CD4-positive, CD25-positive, alpha-beta regulatory T cell (primary cell): ENCODE measurements at places on chromosomes 12 and 14. TPM values are rescaled to one million over a fixed set of nuclear protein-coding genes. Genes with fewer than 3 reads are reported as not detected.

Gene CLEC1A
- not detected for polyA plus RNA-seq

Gene CAPZA3
- not detected for polyA plus RNA-seq

Gene PHLDA1
- polyA plus RNA-seq = 1.1 TPM

Gene PLCZ1
- not detected for polyA plus RNA-seq

Gene WASHC3
- 94.7 TPM for polyA plus RNA-seq

Gene MMP14
- not detected for polyA plus RNA-seq

Gene LYZ
- 6.1 TPM for polyA plus RNA-seq

Gene FBXO33
- 20.2 TPM for polyA plus RNA-seq

Gene NEDD8
- polyA plus RNA-seq = 353 TPM

Gene LRRC10
- not detected for polyA plus RNA-seq

Gene AQP6
- polyA plus RNA-seq = not detected

Gene MUCL1
- polyA plus RNA-seq = not detected

Gene MAP1LC3B2
- polyA plus RNA-seq = 8.1 TPM

DNA sequence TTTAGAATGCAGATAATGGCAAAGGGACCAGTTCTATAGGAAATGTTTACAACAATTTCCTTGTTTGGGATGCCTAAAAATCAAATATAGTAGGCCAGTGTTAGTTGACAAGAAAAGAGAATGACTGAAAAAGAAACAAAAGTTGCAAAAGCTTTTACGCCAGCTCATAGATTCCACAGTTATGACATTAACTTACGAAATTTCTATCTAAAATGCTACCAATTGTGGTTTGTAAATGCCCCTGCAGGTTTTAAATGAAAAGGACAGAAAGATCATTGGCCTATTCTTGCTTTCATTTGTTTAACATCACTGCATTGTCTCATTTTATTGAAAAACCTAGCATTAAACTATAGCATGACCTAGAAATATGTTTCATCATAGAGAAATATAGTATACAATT, 345.8 kb downstream of the CCDC91 start:
- no peaks in the 10 kb centered on the region for H3K27me3 ChIP-seq
- H3K4me1 ChIP-seq = no peaks in the 10 kb centered on the region
- no peak for DNase-seq
- H3K27ac ChIP-seq = no peak overlapping the region

GRCh38 chr14:22648506-22648905, 4.4 kb upstream of the OR6J1 start:
- H3K4me1 ChIP-seq = no peaks in the 10 kb centered on the region
- no peaks in the 10 kb centered on the region for H3K36me3 ChIP-seq
- no peak overlapping the region for H3K4me3 ChIP-seq
- DNase-seq = no peak
- no peak overlapping the region for H3K27ac ChIP-seq

DNA sequence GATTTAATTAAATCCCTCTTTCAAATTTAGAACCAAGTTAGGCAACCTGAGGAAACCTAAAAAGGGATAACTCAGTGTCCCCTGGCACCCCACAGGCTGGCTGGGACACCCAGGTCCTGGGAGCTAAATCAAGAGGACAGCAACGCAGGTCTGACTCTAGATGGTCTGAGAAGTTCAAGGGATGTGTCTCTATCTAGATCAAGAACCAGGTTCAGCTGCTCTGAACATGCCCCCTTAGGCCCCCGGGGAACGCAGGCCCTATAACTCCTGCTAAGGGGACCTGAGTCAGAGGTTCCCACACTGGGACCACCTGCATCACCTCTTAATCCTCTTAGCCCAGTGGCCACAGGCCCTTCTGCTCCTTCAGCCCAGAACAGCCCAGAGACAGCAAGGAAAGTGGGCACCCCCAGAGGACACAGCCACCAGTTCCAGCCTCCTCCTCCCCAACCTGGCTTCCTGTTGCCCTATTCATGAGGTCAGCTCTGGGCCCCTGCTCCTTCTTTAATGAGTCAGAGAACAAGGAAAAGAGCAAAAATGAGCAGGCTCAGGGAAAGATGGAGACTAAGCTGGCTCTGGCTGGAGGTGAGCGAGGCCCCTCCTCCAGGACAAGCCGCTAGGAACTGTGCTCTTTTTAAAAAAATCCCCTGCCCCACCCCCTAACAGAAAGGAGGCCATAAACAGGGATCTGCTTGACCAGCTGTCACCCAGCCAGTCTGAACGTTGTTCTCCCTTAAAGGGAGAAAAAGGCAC, 10.8 kb downstream of the PITPNM2 start:
- DNase-seq = no peak
- H3K36me3 ChIP-seq = peaks cover 6% of the 10 kb centered on the region
- H3K4me1 ChIP-seq = peaks cover 17% of the 10 kb centered on the region

DNA sequence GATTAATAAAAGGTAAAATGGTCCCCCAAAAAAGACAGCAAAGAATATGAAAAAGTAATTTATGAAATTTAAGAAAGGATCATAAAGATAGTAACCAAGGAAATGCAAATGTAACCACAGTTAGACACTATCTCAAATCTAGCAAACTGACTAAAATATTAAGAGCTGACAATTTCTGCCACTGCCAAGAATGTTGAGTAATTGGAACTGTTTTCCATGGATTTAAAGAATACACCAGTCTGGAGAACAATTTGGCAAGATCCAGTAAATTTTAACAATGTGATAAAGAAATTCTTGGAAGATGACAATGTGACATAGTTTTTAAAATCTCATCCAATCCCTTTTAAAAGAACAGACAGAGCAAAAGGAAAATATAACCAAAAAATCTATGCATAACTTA, 798.0 kb upstream of the MGAT4C start:
- H3K27me3 ChIP-seq = no peaks in the 10 kb centered on the region
- H3K4me3 ChIP-seq = no peak overlapping the region
- DNase-seq = no peak
- no peaks in the 10 kb centered on the region for H3K4me1 ChIP-seq
- no peak overlapping the region for H3K27ac ChIP-seq

GRCh38 chr14:105182296-105183020, 1.3 kb upstream of the NUDT14 start:
- peaks cover 15% of the 10 kb centered on the region for H3K4me1 ChIP-seq
- no peaks in the 10 kb centered on the region for H3K36me3 ChIP-seq
- no peak overlapping the region for H3K27ac ChIP-seq
- no peak for DNase-seq
- no peaks in the 10 kb centered on the region for H3K27me3 ChIP-seq
- no peak overlapping the region for H3K4me3 ChIP-seq

DNA sequence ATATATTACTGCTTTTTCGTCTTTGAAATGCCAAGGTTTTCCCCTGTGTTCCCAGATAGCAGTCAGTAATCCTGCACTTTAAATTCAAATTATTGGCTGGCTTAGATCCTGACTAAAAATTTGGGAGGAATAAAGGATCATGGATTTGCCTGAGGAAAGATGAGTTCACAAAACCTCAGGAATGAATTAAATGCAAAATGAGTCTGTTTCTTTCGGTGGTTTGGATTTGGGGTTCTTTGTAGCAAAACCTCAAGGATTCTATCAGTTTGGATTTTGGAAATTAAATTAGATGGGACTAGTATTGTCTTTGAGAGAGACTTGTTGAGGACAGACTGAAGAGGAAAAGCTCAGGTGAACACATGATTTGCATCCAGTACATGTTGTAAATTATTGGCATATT, 36.1 kb downstream of the PPFIBP1 start:
- no peak overlapping the region for H3K27ac ChIP-seq
- no peaks in the 10 kb centered on the region for H3K4me1 ChIP-seq
- H3K4me3 ChIP-seq = no peak overlapping the region
- H3K27me3 ChIP-seq = no peaks in the 10 kb centered on the region
- H3K36me3 ChIP-seq = no peaks in the 10 kb centered on the region
- no peak for DNase-seq

- H3K4me1 ChIP-seq = peaks cover 20% of the 10 kb centered on the region
- DNase-seq = no peak
- no peaks in the 10 kb centered on the region for H3K27me3 ChIP-seq
- no peaks in the 10 kb centered on the region for H3K36me3 ChIP-seq
- no peak overlapping the region for H3K27ac ChIP-seq
Measured at GRCh38 chr14:92579244-92579936, 65.8 kb downstream of the RIN3 start.

- H3K4me1 ChIP-seq = no peaks in the 10 kb centered on the region
- no peak for DNase-seq
- no peaks in the 10 kb centered on the region for H3K27me3 ChIP-seq
- no peaks in the 10 kb centered on the region for H3K36me3 ChIP-seq
- H3K27ac ChIP-seq = no peak overlapping the region
- no peak overlapping the region for H3K4me3 ChIP-seq
Measured at GRCh38 chr14:22472935-22473854, 115.8 kb downstream of the DAD1 start.

DNA sequence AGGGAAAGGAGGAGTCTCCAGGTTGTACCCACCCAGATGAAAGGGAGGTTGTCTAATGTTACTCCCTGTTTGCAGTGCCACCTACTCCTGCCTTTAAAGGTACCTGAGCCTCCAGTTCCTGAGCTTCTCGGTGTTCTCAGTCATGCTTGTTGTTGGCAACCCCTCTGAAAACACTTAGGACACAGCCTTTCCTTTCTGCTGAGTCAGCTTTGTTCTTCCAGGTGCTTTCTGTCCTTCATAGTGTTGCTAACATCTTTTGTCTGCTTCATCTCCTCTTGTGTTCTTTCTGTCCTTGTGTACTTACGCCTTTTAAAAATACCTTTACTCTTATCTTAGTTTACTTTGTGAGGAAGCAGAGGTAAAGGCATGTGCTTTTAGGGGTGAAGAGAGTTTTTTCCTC, 97.0 kb upstream of the NEDD1 start:
- no peaks in the 10 kb centered on the region for H3K4me1 ChIP-seq
- no peaks in the 10 kb centered on the region for H3K36me3 ChIP-seq
- DNase-seq = no peak

- H3K27ac ChIP-seq = no peak overlapping the region
- H3K27me3 ChIP-seq = peaks cover 4% of the 10 kb centered on the region
- peak overlapping the region; percentile 56 for H3K4me3 ChIP-seq
- DNase-seq = no peak
Measured at GRCh38 chr12:40104461-40105264, 1.2 kb downstream of the SLC2A13 start.

GRCh38 chr12:24201258-24201970, 251.9 kb upstream of the SOX5 start:
- DNase-seq = no peak
- no peak overlapping the region for H3K27ac ChIP-seq
- no peak overlapping the region for H3K4me3 ChIP-seq

- H3K4me3 ChIP-seq = no peak overlapping the region
- no peaks in the 10 kb centered on the region for H3K27me3 ChIP-seq
- no peak overlapping the region for H3K27ac ChIP-seq
- no peak for DNase-seq
- no peaks in the 10 kb centered on the region for H3K36me3 ChIP-seq
Measured at GRCh38 chr12:3335078-3335487, 155.9 kb upstream of the PRMT8 start.

DNA sequence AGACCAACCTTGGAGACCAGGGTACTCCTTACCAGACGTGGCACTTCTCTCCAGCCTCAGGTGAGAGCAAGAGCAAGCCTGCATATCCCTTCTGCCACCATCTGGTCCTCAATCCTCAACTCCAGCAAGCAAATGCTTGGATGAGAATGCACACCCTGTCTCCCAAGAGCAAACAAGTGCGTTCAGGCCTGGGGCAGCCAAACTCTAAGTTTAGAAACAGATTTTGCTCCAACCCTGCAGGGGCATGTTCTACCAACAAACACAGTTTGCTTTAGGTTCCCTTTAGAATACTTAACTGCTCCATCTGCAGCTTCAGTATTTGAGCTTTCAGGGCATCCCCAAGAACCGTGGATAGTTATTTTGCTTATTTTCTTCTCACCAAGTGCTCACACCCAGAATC, 55.9 kb upstream of the FICD start:
- no peak overlapping the region for H3K27ac ChIP-seq
- H3K27me3 ChIP-seq = no peaks in the 10 kb centered on the region
- H3K36me3 ChIP-seq = no peaks in the 10 kb centered on the region
- no peak overlapping the region for H3K4me3 ChIP-seq
- no peaks in the 10 kb centered on the region for H3K4me1 ChIP-seq
- no peak for DNase-seq

GRCh38 chr12:9698681-9699080, 29.2 kb downstream of the CLEC2D start:
- H3K4me3 ChIP-seq = no peak overlapping the region
- H3K36me3 ChIP-seq = peaks cover 20% of the 10 kb centered on the region
- no peaks in the 10 kb centered on the region for H3K27me3 ChIP-seq
- H3K27ac ChIP-seq = no peak overlapping the region

DNA sequence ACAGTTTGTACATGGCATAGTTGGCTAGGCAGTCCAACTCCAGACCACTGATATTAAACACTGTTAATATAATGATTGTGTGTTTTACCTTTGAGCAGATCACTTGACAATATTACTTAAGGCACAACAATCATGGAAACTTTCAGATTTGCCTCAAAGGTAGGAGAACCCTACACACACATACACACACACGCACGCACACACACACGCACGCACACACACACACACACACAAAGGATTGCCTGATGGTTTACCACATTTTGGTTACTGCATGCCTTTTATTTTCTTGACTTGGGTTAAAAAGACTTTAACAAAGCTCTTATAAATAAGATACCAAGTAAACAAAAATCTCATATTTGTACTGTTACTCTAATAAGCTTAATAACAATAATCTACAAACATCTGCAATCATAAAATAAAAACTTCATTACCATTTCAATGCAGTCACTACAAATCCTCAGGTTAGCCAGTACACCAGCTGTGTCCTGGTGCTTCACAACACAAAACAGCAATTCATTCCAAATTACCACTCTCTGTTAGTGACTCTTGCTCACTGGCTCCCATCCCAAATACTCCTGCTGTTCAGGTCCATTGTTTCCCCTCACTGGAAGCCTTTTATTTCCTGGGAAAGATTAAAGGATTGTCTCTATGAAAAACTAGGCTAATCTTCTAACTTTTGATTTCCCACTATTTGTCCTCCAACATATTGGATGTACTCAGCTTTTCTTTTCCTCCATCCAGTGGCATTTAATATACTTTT, 175.2 kb upstream of the ATP2B1 start:
- H3K4me3 ChIP-seq = no peak overlapping the region
- DNase-seq = no peak
- H3K4me1 ChIP-seq = peaks cover 42% of the 10 kb centered on the region
- no peak overlapping the region for H3K27ac ChIP-seq

- no peak overlapping the region for H3K4me3 ChIP-seq
- no peak overlapping the region for H3K27ac ChIP-seq
- no peak for DNase-seq
- no peaks in the 10 kb centered on the region for H3K36me3 ChIP-seq
Measured at GRCh38 chr12:119601877-119602733, 8.5 kb downstream of the TMEM233 start.

GRCh38 chr14:105420101-105420973, 710 bp downstream of the MTA1 start:
- DNase-seq = no peak
- H3K36me3 ChIP-seq = no peaks in the 10 kb centered on the region
- H3K4me3 ChIP-seq = no peak overlapping the region
- peak overlapping the region; percentile 51 for H3K27ac ChIP-seq
- peaks cover 33% of the 10 kb centered on the region for H3K4me1 ChIP-seq

DNA sequence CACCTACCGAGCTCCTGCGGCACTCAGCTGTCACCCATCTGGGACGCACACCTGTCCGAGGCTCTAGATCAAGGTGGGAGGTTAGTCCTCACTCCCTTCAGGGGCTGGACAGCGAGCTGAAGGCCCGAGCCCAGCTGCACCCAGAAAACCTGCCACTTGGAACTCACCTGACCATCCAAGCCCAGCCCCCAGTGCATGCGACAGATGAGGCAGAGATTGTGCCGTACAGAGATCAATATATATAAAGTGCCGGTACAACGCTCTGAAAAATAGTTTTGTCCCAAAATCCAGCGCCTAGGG, 3.0 kb downstream of the ANKRD9 start:
- H3K4me3 ChIP-seq = no peak overlapping the region
- no peak overlapping the region for H3K27ac ChIP-seq
- H3K36me3 ChIP-seq = no peaks in the 10 kb centered on the region
- peaks cover 15% of the 10 kb centered on the region for H3K4me1 ChIP-seq
- H3K27me3 ChIP-seq = no peaks in the 10 kb centered on the region
